CD4-positive, CD25-positive, alpha-beta regulatory T cell (primary cell): ENCODE measurements at places on chromosomes 1 and 21.

DNA sequence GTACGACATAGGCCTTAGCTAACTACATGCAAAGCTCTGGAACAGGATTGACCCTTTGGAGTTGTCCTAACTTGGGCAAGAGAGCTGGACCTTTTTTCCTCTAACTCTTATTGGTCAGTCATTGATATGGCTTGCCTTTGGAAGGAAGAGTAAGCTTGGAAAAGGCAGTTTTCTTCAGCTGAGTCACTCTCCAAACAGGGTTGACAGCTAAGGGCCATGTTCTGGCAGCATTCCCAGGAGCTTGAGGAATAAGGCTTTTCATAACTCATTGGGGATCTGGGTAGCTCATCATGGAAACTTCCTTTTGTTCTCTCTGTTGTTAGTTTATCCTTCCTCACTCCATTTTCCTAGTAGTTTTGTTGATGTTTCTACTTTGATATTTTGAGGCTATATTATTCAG lies 14.5 kb upstream of the ERRFI1 start:
- DNase-seq = no peak

DNA sequence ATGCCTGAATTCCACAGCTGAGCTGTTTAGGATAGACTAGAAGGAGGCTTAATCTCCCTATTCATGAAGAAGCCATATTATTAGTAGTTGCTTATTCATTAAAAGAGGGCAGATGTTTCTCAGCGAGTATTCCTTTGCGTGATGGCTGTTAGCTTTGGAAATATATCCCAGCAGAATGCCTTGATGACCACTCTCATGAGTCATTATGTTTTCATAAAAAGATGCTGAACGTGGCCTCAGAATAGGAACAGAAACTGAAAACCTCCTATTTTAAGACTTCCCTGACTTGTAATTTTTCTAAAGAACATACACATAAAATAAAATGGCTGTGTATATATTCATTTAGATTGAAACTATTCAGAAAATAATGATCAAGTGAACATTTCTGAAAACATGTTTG lies 9.6 kb upstream of the PLA2G4A start:
- DNase-seq = no peak

- no peak for DNase-seq
Measured at GRCh38 chr1:53781654-53782053, 42.7 kb upstream of the GLIS1 start.

DNA sequence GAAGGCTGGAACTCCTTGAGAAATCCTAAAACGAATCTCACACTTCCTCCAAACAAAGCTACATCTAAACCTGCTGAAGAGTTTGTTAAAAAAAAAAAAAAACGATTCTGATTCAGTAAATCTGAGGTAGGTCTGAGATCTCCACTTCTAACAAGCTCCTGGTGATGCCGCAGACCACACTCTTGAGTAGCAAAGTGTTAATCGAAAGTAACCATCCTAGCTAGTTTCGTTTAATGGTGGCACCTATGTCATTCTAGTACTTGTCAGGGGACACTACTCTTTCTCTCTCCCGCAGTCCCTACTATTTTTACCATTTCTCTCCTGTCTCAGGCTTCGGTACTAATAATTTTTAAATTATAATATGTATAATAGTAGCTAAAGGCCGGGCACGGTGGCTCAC lies 2.1 kb downstream of the CLCC1 start:
- DNase-seq = no peak

GRCh38 chr1:112673592-112674439 lies 643 bp upstream of the MOV10 start:
- DNase-seq = no peak

DNA sequence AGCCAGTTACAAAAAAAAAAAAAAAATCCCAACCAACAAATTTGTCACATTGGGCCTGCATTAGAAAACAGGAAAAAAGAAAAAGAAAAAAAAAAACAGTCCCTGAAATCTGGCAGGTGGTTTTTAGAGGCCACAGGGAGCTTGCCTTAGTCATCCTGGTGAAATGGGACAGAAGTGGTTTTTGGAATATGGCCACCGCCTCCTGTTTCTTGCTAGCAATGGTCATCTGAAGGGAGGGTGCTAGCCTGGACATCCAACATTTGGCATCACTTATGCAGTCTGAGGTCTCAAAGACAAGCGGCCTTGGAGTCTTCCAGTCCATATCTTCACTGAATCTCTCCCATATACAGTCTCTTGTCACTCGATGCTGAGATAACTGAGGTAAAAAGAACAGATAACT lies 20.1 kb upstream of the NKAIN1 start:
- DNase-seq = no peak

DNA sequence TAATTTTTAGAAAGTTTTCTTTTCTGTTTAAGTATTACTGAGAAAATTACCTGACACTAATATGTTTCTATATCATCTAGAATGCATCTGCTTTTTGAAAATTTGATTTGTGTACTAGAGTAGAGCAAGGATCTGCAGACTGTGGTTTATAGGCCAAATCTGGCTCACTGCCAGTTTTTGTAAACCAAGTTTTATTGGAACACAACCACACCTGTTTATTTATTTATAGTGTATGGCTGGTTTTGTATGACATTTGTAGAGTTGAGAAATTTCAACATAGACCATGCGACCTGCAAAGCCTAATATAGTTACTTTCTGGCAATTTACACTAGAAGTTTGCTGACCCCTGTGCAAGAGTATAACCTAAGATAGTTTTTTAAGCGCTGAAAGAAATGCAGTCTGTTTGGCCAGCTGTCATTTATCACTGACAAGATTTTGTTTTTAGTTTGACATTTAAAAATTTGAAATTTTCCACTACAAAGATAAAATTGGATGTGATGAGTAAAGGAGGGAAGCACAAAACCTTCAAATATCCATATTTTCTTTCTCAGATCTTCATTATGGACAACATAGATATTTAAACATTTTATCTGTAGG lies 36.1 kb upstream of the CACYBP start:
- DNase-seq = no peak

DNA sequence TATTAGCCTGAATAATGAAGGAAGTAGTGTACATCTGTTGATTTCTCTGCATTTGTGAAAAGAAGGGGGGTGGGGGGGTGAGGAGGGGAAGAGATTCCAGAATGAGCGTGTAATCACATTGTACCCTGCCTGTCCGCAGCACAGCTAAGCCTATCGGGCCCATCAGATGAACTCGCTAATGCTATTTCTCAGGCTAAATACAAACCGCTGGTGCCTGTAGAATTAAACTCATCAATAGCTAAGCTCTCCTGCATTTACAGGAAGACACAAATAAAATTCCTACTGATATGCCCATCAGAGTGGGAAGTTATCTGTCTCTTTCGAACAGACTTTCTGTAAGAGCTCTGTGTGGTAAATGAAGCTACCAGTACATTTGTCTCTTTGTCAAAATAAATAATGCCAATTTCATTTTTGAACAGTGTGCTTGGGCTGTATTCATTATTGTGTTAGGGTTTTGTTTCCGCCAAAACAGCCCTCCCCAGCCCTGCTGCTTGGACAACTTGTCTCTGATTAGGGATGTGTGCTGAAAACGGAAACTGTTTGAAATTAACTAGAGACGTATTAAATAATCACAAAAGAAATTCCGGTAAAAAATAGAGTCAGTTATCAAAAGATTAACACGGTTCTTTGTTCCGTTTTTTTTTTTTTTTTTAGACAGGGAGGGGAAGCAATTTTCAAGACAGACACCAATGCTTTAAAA lies 305.4 kb downstream of the TTLL7 start:
- DNase-seq = no peak

DNA sequence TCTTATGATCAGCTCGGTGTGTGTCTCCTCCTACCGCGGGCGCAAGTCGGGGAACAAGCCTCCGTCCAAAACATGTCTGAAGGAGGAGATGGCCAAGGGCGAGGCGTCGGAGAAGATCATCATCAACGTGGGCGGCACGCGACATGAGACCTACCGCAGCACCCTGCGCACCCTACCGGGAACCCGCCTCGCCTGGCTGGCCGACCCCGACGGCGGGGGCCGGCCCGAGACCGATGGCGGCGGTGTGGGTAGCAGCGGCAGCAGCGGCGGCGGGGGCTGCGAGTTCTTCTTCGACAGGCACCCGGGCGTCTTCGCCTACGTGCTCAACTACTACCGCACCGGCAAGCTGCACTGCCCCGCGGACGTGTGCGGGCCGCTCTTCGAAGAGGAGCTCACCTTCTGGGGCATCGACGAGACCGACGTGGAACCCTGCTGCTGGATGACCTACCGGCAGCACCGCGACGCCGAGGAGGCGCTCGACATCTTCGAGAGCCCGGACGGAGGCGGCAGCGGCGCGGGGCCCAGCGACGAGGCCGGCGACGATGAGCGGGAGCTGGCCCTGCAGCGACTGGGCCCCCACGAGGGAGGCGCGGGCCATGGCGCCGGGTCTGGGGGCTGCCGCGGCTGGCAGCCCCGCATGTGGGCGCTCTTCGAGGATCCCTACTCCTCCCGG lies 1.5 kb downstream of the KCNC4 start:
- DNase-seq = no peak

- no peak for DNase-seq
Measured at GRCh38 chr1:184823080-184823479, 68.4 kb upstream of the EDEM3 start.

GRCh38 chr1:19123837-19124236 lies 86.2 kb downstream of the UBR4 start:
- DNase-seq = peak; percentile 54

- DNase-seq = peak; percentile 51
Measured at GRCh38 chr1:218345673-218346390, 696 bp downstream of the TGFB2 start.

- no peak for DNase-seq
Measured at GRCh38 chr1:160625725-160626498, 20.9 kb downstream of the SLAMF1 start.

GRCh38 chr21:27564684-27565301 lies 597.9 kb upstream of the ADAMTS5 start:
- DNase-seq = no peak

- no peak for DNase-seq
Measured at GRCh38 chr1:50453266-50453665, 30.0 kb upstream of the DMRTA2 start.

- no peak for DNase-seq
Measured at GRCh38 chr1:241714321-241715218, 62.5 kb downstream of the WDR64 start.

- no peak for DNase-seq
Measured at GRCh38 chr1:228870041-228870713, 134.9 kb downstream of the RHOU start.
